ENCODE measurements at places on chromosomes 6 and 20.
A peak's percentile ranks its signal among the peaks of the same experiment; 100 is the strongest.

DNA sequence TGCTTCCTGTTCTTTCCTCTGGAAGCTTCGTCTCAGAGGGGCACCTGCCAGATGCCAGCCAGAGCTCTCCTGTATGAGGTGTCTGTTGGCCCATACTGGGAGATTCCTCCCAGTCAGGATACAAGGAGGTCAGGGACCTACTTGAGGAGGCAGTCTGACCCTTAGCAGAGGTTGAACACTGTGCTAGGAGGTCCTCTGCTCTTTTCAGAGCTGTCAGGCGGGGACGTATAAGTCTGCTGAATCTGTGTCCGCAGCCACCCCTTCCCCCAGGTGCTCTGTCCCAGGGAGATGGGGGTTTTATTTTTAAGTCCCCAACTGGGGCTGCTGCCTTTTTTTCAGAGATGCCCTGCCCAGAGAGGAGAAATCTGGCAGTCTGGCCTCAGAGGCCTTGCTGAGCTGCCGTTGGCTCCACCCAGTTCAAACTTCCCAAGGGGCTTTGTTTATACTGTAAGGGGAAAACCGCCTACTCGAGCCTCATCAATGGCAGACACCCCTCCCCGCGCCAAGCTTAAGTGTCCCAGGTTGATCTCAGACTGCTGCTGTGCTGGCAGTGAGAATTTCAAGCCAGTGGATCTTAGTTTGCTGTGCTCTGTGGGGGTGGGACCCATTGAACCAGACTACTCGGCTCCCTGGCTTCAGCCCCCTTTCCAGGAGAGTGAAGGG is 326.7 kb downstream of the BCKDHB start:
- H3K36me3 ChIP-seq: no peaks in the 10 kb centered on the region
- no peak overlapping the region for H3K27ac ChIP-seq
- DNase-seq: no peak
- H3K4me3 ChIP-seq: no peak overlapping the region
- H3K4me1 ChIP-seq: no peaks in the 10 kb centered on the region

- no peaks in the 10 kb centered on the region for H3K4me1 ChIP-seq
- no peak overlapping the region for H3K27ac ChIP-seq
- H3K4me3 ChIP-seq: no peak overlapping the region
- H3K27me3 ChIP-seq: peaks cover 42% of the 10 kb centered on the region
- DNase-seq: no peak
Measured at GRCh38 chr20:50987493-50988210, 29.0 kb downstream of the MOCS3 start.

GRCh38 chr6:157322792-157323254 is 496 bp downstream of the TMEM242 start:
- H3K4me3 ChIP-seq: peak overlapping the region; percentile 63
- peaks cover 36% of the 10 kb centered on the region for H3K4me1 ChIP-seq
- peak overlapping the region; percentile 95 for H3K27ac ChIP-seq
- no peak for DNase-seq
- no peaks in the 10 kb centered on the region for H3K36me3 ChIP-seq

- no peaks in the 10 kb centered on the region for H3K27me3 ChIP-seq
- H3K4me1 ChIP-seq: no peaks in the 10 kb centered on the region
- no peak overlapping the region for H3K27ac ChIP-seq
- no peak overlapping the region for H3K4me3 ChIP-seq
- no peaks in the 10 kb centered on the region for H3K36me3 ChIP-seq
- DNase-seq: no peak
Measured at GRCh38 chr6:9025796-9026394, 590.5 kb upstream of the SLC35B3 start.

GRCh38 chr6:25641377-25641776 is 10.6 kb upstream of the SCGN start:
- H3K4me1 ChIP-seq: no peaks in the 10 kb centered on the region
- no peak overlapping the region for H3K27ac ChIP-seq
- no peaks in the 10 kb centered on the region for H3K27me3 ChIP-seq
- no peak overlapping the region for H3K4me3 ChIP-seq
- no peaks in the 10 kb centered on the region for H3K36me3 ChIP-seq
- no peak for DNase-seq

- no peak overlapping the region for H3K27ac ChIP-seq
- no peaks in the 10 kb centered on the region for H3K36me3 ChIP-seq
- no peak for DNase-seq
- H3K27me3 ChIP-seq: peaks cover 1% of the 10 kb centered on the region
Measured at GRCh38 chr6:34506718-34507117, 40.8 kb downstream of the PACSIN1 start.

- H3K4me1 ChIP-seq: no peaks in the 10 kb centered on the region
- no peak overlapping the region for H3K27ac ChIP-seq
- H3K4me3 ChIP-seq: no peak overlapping the region
- no peaks in the 10 kb centered on the region for H3K36me3 ChIP-seq
Measured at GRCh38 chr6:91142154-91142553, 555.3 kb upstream of the MAP3K7 start.

DNA sequence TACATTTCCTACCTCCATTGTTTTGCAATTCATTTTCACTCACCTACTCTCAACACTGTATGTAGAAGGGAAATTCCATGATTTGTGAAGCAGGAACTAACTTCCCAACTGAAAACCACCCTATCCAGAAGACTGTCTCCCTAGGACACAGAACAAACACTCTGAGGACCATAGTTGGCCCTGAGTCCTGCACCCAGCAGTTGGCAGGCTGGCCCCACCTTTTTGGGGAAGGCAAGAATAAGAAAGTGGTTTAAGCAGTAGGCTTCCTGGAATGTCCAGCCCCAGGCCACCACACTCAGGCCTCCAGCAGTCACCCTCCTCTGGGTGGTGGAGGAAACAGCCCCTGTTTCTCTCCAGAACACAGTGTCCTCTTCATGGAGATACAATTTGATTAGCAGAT is 258.8 kb downstream of the ARHGAP18 start:
- H3K36me3 ChIP-seq: peaks cover 10% of the 10 kb centered on the region
- H3K4me3 ChIP-seq: no peak overlapping the region
- H3K4me1 ChIP-seq: no peaks in the 10 kb centered on the region
- DNase-seq: no peak
- no peak overlapping the region for H3K27ac ChIP-seq

DNA sequence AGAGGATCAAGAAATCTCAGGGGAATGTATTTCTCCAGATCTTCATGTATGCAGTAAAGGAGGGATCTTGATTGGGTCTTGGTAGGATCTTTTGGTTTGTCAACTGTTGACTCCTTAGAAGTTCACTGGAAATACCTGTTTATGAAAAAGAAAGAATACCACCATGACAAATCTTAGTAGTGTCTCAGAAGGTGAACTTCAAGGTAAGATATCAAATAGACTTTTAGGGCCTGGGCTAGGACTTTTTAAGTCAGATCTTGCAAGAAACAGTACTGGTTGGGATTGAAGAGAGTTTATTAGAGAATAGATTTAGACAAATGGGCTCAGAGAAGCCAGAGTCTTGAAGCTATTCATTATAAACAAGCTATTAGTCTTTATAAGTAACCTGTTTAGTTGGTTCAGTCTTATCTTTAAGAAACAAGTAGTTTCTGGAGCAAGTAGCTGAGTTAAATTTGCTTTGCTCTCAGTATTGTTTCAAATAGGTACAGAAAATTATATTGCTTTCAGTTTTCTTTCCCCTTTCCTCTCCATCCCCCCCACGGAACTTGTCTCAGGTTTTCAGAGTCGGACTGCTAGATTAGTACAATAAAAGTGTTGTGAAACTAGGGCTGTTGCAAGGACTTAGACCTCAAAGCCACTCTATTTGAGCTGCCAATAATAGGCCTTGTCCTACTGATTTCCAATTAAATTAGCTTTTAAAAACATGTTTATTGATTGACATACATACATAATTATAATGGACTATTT is 529.1 kb upstream of the CITED2 start:
- no peak for DNase-seq
- H3K27me3 ChIP-seq: no peaks in the 10 kb centered on the region
- no peaks in the 10 kb centered on the region for H3K4me1 ChIP-seq
- H3K36me3 ChIP-seq: no peaks in the 10 kb centered on the region
- no peak overlapping the region for H3K4me3 ChIP-seq

- DNase-seq: no peak
- H3K27me3 ChIP-seq: no peaks in the 10 kb centered on the region
- no peaks in the 10 kb centered on the region for H3K36me3 ChIP-seq
- H3K4me3 ChIP-seq: no peak overlapping the region
- H3K4me1 ChIP-seq: peaks cover 7% of the 10 kb centered on the region
Measured at GRCh38 chr6:20458027-20458894, 56.6 kb downstream of the E2F3 start.

GRCh38 chr6:152355166-152355565 is 282.0 kb downstream of the SYNE1 start:
- DNase-seq: no peak

- peaks cover 6% of the 10 kb centered on the region for H3K4me1 ChIP-seq
- peak overlapping the region; percentile 98 for H3K27ac ChIP-seq
- peaks cover 7% of the 10 kb centered on the region for H3K36me3 ChIP-seq
- H3K27me3 ChIP-seq: no peaks in the 10 kb centered on the region
- no peak for DNase-seq
Measured at GRCh38 chr6:26123675-26123946, 36.4 kb downstream of the HFE start.

- H3K27ac ChIP-seq: no peak overlapping the region
- H3K36me3 ChIP-seq: no peaks in the 10 kb centered on the region
- no peaks in the 10 kb centered on the region for H3K27me3 ChIP-seq
- H3K4me1 ChIP-seq: no peaks in the 10 kb centered on the region
Measured at GRCh38 chr6:37632291-37632690, 65.4 kb downstream of the MDGA1 start.

GRCh38 chr6:79188885-79189480 is 45.5 kb downstream of the HMGN3 start:
- H3K27ac ChIP-seq: no peak overlapping the region
- no peak overlapping the region for H3K4me3 ChIP-seq
- H3K4me1 ChIP-seq: no peaks in the 10 kb centered on the region
- H3K36me3 ChIP-seq: no peaks in the 10 kb centered on the region
- no peak for DNase-seq
- H3K27me3 ChIP-seq: no peaks in the 10 kb centered on the region

- H3K4me1 ChIP-seq: no peaks in the 10 kb centered on the region
- H3K36me3 ChIP-seq: peaks cover under 1% of the 10 kb centered on the region
- H3K27ac ChIP-seq: no peak overlapping the region
- H3K4me3 ChIP-seq: no peak overlapping the region
- no peak for DNase-seq
Measured at GRCh38 chr6:5072440-5072839, 12.7 kb upstream of the PPP1R3G start.

- no peaks in the 10 kb centered on the region for H3K27me3 ChIP-seq
- no peaks in the 10 kb centered on the region for H3K36me3 ChIP-seq
- H3K4me3 ChIP-seq: no peak overlapping the region
- H3K4me1 ChIP-seq: no peaks in the 10 kb centered on the region
- no peak overlapping the region for H3K27ac ChIP-seq
Measured at GRCh38 chr6:4294636-4295035, 159.3 kb upstream of the ECI2 start.

DNA sequence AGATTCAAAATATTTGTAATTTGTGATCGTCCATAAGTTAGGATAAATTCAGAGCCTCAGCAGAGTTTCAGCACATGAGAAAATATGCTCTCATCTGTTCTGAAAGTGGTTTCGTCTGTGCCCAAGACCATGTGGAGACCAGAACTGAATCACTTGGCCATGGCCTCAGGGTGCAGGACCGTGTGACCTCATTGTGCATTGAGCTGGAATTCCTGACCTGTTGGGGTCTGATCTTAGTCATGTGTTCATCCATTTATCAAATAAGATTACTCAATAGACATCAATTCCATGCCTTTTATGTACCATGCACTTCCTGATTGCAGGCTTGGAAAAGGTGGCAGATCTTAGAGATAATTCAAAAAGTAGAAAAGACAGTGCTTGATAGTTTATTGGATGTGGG is 680.5 kb downstream of the QKI start:
- no peak overlapping the region for H3K4me3 ChIP-seq
- no peaks in the 10 kb centered on the region for H3K4me1 ChIP-seq
- no peaks in the 10 kb centered on the region for H3K27me3 ChIP-seq
- H3K27ac ChIP-seq: no peak overlapping the region

- DNase-seq: no peak
- no peak overlapping the region for H3K27ac ChIP-seq
- no peaks in the 10 kb centered on the region for H3K27me3 ChIP-seq
- no peaks in the 10 kb centered on the region for H3K4me1 ChIP-seq
Measured at GRCh38 chr6:12051861-12052368, 39.8 kb downstream of the HIVEP1 start.

DNA sequence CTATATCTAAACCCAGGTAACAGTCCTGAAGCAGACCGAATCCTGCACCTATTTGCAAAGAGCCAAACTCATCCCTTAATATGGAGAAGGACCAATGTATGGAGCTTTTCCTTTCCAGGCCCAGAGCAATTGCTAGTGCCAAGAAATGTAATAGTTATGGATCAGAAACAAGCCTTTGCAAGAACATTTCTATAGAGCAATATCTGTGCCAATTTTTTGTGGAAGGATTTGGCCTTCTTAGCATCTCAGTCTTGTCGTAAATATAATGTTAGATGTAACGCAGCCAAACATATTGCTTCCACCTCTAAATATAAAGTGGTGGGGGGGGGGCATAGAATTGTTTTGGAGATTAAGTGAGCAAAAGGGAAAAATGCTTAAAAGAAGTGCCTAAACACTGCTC is 2.7 kb downstream of the KIAA0408 start:
- no peaks in the 10 kb centered on the region for H3K27me3 ChIP-seq
- no peaks in the 10 kb centered on the region for H3K36me3 ChIP-seq
- peaks cover 26% of the 10 kb centered on the region for H3K4me1 ChIP-seq
- DNase-seq: no peak
- H3K4me3 ChIP-seq: no peak overlapping the region

- DNase-seq: peak; percentile 37
- H3K27me3 ChIP-seq: no peaks in the 10 kb centered on the region
- peaks cover 9% of the 10 kb centered on the region for H3K4me1 ChIP-seq
Measured at GRCh38 chr6:39420300-39421265, 98.1 kb upstream of the KCNK16 start.

- H3K4me3 ChIP-seq: no peak overlapping the region
- no peaks in the 10 kb centered on the region for H3K36me3 ChIP-seq
- DNase-seq: no peak
- no peak overlapping the region for H3K27ac ChIP-seq
- H3K27me3 ChIP-seq: no peaks in the 10 kb centered on the region
Measured at GRCh38 chr6:135869857-135870256, 18.4 kb downstream of the PDE7B start.

GRCh38 chr6:133767357-133767970 is 121.4 kb upstream of the TCF21 start:
- no peak overlapping the region for H3K4me3 ChIP-seq
- H3K27ac ChIP-seq: no peak overlapping the region
- H3K27me3 ChIP-seq: no peaks in the 10 kb centered on the region
- H3K4me1 ChIP-seq: peaks cover 12% of the 10 kb centered on the region
- no peak for DNase-seq

DNA sequence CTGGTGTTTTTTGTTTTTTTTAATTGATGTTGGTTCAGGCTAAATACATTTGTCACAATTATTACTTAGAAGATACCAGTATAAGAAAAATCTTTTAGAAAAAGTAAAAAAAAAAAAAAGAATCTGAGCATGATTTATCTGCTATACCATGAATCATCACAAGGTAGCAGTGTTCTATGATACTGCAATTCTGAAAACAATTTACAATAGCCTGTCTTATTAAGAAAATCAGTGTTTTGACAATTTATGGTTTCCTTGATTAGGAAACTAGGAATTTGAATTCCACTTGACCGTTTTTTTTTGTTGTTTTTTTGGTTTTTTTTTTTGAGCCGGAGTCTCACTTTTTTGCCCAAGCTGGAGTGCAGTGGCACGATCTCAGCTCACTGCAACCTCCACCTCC is 9.3 kb upstream of the MAK start:
- no peak overlapping the region for H3K4me3 ChIP-seq
- no peaks in the 10 kb centered on the region for H3K36me3 ChIP-seq
- no peak overlapping the region for H3K27ac ChIP-seq
- H3K27me3 ChIP-seq: no peaks in the 10 kb centered on the region

All from tibial artery (tissue), 4 donors.